HCT116 (cell line): ENCODE measurements at places on chromosomes 2 and 18.

- peaks cover 7% of the 10 kb centered on the region; the same call in 1 of the 2 replicates for H3K4me1 ChIP-seq
Measured at GRCh38 chr18:62802523-62802922, 87.2 kb downstream of the PHLPP1 start.

DNA sequence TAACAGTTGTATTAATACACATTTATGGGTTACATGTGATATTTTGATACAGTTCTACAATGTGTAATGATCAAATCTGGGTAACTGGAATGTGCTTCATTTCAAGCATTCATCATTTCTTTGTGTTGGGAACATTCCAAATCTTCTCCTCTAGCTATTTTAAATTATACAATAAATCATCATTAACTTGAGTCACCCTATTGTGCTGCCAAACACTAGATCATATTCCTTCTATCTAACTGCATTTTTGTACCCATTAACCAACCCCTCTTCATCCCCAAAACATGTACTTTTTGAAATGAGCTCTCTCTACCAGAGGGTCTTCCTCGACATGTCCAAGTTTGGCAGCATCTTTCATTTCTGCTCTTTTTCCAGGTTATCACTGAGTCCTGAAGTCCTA lies 81.1 kb upstream of the TTC39C start:
- H3K27ac ChIP-seq: no peak overlapping the region
- no peak overlapping the region for H3K4me3 ChIP-seq

DNA sequence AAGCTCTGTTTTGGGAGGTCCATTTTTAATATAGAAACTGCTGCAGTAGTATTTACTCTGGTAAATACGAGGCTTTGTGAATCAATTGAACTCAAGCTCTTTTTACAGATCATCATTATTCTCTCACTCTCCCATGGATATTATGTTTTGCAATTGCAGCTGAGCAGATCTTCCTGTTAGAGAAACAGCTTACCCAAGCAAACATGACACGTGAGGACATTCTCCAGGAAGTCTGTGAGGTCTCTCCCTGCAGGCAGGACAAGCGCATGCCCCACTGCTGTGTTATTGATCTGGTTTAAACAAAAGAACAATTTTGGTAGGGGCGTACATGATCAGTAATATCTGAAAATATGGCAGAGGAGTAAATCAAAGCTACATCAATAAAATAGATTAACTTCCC lies 72.1 kb downstream of the COL6A3 start:
- H3K27ac ChIP-seq: no peak overlapping the region
- no peak overlapping the region for H3K4me3 ChIP-seq
- H3K36me3 ChIP-seq: no peaks in the 10 kb centered on the region
- H3K27me3 ChIP-seq: peaks cover 10% of the 10 kb centered on the region; the same call in 1 of the 2 replicates

GRCh38 chr2:76851000-76851399 lies 671.2 kb downstream of the LRRTM4 start:
- no peak overlapping the region for H3K27ac ChIP-seq
- H3K36me3 ChIP-seq: no peaks in the 10 kb centered on the region
- H3K4me3 ChIP-seq: no peak overlapping the region
- no peaks in the 10 kb centered on the region for H3K4me1 ChIP-seq
- DNase-seq: no peak

GRCh38 chr18:39489431-39489830 lies 1923.8 kb upstream of the CELF4 start:
- H3K4me3 ChIP-seq: no peak overlapping the region
- H3K27me3 ChIP-seq: no peaks in the 10 kb centered on the region
- no peak overlapping the region for H3K27ac ChIP-seq
- H3K36me3 ChIP-seq: no peaks in the 10 kb centered on the region
- H3K4me1 ChIP-seq: no peaks in the 10 kb centered on the region

GRCh38 chr2:120320318-120320851 lies 25.6 kb upstream of the INHBB start:
- H3K36me3 ChIP-seq: no peaks in the 10 kb centered on the region
- no peak overlapping the region for H3K27ac ChIP-seq
- no peaks in the 10 kb centered on the region for H3K27me3 ChIP-seq
- H3K4me3 ChIP-seq: no peak overlapping the region

DNA sequence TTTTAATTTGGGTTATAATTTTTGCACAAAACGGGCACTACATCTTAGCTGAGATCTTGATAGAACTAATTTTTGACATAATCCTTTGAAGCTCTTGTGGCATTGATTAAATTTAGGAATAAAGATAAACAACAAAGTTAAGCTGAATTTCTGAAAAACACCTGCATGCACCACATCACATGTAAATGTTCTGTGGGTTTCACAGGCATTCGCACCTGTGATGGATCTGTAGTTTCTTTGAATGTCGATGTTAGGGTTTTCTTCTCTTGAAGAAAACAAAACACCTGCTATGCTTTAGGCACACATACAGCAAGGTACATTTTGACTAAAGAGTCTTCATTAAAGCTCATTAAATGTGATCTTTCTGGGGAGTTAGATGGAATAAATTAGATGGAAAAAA lies 60.3 kb downstream of the RPIA start:
- no peaks in the 10 kb centered on the region for H3K4me1 ChIP-seq
- peaks cover 4% of the 10 kb centered on the region for H3K36me3 ChIP-seq
- no peak overlapping the region for H3K27ac ChIP-seq
- no peak for DNase-seq

GRCh38 chr2:5697562-5697961 lies 5.4 kb downstream of the SOX11 start:
- no peaks in the 10 kb centered on the region for H3K36me3 ChIP-seq
- no peak overlapping the region for H3K27ac ChIP-seq
- DNase-seq: no peak
- no peaks in the 10 kb centered on the region for H3K27me3 ChIP-seq
- H3K4me3 ChIP-seq: no peak overlapping the region
- no peaks in the 10 kb centered on the region for H3K4me1 ChIP-seq

DNA sequence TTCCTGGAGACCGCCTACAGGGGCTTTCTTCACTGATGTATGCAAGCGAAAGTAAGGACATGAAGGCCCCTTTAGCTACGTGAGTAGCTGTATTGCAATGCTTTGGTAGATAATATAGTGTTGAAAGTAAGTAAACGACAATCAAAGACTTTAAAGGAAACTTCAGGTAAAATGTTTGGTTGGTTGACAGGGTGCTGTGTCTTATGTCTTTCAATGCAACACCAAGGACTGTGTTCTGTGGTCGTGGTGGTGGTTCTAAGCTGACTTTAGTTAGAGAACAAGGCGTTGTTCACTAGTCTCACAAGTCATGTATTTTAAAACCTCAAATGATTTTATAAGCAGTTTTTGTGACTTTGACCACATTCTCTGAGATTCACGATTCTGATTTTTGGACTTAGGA lies 58.0 kb upstream of the CABYR start:
- no peaks in the 10 kb centered on the region for H3K27me3 ChIP-seq
- H3K4me3 ChIP-seq: no peak overlapping the region
- no peak for DNase-seq
- peaks cover 13% of the 10 kb centered on the region for H3K4me1 ChIP-seq
- H3K27ac ChIP-seq: no peak overlapping the region
- no peaks in the 10 kb centered on the region for H3K36me3 ChIP-seq

- no peak overlapping the region for H3K27ac ChIP-seq
- H3K27me3 ChIP-seq: no peaks in the 10 kb centered on the region
- no peak for DNase-seq
- H3K4me1 ChIP-seq: no peaks in the 10 kb centered on the region
Measured at GRCh38 chr2:35920061-35920460, 435.5 kb upstream of the CRIM1 start.

DNA sequence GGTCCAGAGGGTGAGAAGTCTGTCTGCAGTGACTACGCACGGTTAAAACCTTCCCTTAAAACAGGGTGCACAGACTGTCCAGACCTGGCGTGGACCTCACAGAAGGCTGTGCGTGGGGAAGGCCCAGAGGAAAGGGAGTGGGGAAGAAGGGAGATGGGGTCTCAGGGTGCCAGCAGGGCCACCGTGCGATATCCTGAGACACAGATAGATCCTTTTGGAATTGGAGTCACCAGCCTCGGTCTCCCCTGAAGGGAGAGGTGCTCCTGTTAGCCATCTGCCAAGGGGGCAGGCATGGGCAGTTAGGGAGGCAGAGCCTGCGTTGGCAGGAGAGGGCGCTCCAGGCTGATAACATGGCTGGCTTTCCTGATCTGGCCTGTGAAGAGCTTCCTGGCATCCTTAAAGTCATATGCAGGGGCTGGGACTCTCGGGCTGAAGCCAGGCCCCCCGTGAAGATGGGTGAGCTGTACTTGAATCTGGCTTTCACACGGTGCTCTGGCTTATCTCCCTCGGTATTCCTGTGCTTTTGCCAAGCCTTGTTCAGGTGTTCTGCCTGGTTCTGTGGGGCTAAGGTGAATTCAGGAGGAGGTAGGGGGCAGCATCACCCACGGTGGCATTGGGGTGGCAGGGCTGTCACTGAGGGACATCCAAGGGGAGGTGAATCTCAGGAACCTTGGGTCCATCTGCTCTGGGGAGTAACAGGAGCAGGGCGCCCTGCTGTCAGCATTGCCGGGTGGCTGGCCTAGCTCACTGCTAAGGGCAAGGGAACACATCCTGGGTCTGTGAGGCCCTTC lies 107.2 kb upstream of the SMAD2 start:
- no peak overlapping the region for H3K4me3 ChIP-seq
- DNase-seq: peak; percentile 26
- H3K27ac ChIP-seq: no peak overlapping the region
- no peaks in the 10 kb centered on the region for H3K4me1 ChIP-seq

DNA sequence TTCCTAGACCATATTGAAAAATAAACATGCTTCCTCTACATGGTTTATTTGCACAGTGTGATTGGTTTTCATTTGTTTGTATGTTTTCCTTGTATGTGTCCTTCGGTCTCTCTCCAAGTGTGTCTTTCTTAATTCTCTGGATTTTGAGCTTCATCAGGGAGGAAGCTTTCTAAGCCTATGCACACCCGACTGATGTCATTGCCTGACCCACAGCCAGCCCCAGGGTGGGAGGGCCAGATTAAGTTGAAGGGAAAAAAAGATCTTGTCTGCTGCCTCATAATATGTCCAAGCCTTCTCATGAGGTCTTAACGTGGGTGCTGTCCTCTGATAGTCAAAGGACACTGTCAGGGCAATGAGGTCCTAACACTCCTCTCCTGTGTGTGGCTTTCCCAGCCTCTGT lies 115.2 kb downstream of the MARCHF4 start:
- no peaks in the 10 kb centered on the region for H3K4me1 ChIP-seq
- no peak for DNase-seq
- H3K4me3 ChIP-seq: no peak overlapping the region
- H3K27me3 ChIP-seq: peaks cover 6% of the 10 kb centered on the region; the same call in 1 of the 2 replicates
- no peaks in the 10 kb centered on the region for H3K36me3 ChIP-seq

DNA sequence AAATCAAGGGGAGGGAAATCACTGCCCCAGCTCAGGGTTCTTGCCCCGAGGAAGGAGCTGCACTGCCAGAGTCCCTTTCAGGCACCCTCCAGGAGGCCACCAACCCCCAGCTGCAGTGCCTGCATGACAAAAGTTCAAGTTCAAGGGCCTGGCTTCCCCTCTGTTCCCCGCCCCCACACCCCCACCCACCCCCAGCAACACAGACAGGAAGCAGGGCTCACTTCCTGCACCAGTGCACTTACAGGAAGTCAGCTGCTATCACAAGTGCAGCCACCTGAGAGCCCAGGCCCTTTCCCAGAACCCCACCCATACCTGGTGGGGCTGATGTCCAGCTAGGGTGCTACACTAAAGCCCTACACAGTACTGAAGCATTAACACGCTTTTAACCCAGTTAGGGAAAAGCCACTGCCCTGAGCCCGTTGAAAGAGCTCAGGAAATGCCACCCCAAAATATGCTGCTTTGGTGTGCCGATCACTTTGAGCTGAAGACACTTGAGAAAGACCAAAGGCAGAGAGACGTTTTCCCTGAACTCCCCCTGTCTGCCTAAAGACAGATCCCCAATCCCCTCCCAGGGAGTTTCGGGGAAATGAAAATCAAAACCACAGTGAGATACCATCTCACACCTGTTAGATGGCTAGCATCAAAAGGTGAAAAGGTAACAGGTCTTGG lies 109.9 kb upstream of the CAB39 start:
- H3K4me3 ChIP-seq: no peak overlapping the region
- no peaks in the 10 kb centered on the region for H3K36me3 ChIP-seq
- no peak overlapping the region for H3K27ac ChIP-seq

DNA sequence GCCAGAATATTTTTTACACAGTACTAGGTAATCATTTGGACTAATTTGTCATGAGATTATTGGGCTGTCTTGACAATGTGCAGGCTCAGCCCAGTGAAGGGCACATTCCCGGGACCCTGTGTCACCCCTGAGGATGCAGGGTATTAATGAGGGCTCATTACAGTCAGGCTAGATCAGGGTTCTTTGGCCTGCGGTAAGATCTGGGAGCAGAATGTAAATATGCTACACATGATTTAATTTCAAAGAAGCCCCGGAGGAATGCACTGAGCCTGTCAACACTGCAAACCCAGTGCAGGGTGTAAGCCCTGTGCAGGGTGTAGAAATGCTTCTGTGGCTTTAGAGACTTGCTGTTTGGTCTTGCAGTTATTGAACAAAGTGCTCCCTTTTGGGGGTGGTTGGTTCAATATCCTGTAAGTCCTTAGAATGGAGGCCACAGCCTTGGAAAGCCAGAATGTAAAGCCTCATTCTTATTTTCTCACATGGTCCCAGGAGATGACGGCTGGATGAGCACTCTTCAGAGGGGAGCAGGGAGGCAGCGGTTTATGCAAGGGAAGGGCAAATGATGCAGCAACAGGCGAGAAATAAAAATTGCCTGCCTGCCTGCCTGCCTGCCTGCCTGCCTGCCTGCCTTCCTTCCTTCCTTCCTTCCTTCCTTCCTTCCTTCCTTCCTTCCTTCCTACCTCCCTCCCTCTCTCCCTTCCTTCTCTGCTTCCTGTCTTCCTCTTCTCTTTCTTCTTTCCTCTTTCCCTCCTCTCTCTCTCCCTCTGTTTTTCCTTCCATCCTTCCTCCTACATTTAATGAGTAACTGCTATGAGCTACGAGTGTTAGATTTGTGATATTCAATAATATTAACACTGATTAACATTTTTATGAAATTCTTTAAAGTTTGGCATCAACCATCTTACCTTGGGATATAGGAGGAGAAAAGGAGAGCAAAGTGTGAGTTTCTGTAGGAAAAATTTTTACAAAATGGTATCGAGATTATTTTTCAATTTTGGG lies 148.8 kb downstream of the VAPA start:
- H3K27ac ChIP-seq: no peak overlapping the region
- H3K27me3 ChIP-seq: peaks cover 14% of the 10 kb centered on the region; the same call in 1 of the 2 replicates
- H3K36me3 ChIP-seq: no peaks in the 10 kb centered on the region
- DNase-seq: no peak

DNA sequence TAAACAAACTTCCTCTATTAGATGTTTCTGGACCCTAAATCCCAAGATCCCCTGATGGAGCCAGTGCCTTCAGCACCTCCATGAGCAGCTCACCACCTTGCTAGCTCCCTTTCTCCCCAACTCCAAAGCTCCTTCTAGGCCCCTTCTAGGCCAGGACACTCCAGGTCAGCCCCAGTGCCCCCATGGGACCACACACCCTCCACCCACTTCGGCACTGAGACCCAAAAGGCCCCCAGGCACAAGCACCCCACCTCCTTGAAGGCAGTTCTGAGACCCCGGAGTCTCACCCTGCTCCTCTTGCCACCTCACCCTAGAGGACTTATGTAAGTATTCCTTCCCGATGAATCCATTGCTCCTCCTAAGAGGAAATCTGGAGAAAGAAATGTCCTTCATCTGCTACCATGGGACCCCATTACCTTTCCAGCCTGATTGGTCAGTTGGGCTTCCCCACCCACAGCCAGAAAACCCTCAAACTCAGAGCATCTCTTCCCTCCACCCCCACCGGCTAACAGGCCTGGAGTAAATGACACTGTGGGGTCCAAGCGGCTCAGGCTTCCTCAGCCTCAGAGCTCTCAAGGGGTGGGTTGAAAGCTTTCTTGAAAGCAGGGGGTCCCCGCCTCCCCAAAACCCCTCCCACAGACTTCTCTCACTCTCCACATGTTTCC lies 9.8 kb upstream of the ARMC9 start:
- H3K4me1 ChIP-seq: peaks cover 5% of the 10 kb centered on the region; the same call in 1 of the 2 replicates
- H3K4me3 ChIP-seq: no peak overlapping the region
- no peak overlapping the region for H3K27ac ChIP-seq
- DNase-seq: no peak
- no peaks in the 10 kb centered on the region for H3K36me3 ChIP-seq
